ENCODE measurements at places on chromosomes 1 and 21.

- peak; percentile 95 for DNase-seq
These were observed 85.6 kb downstream of the STUM start for GRCh38 chr1:226634166-226634588.

- no peak for DNase-seq
These were observed 7.9 kb upstream of the C1orf52 start for GRCh38 chr1:85267313-85267712.

GRCh38 chr1:4655674-4656532, 1.5 kb downstream of the AJAP1 start:
- peak; percentile 96 for DNase-seq

- DNase-seq: no peak
These were observed 667 bp downstream of the HHIPL2 start for GRCh38 chr1:222547260-222547614.

GRCh38 chr1:171715813-171716251, 26.0 kb downstream of the VAMP4 start:
- no peak for DNase-seq

- peak; percentile 27 for DNase-seq
These were observed 618.3 kb downstream of the SMYD3 start for GRCh38 chr1:245888809-245889208.

DNA sequence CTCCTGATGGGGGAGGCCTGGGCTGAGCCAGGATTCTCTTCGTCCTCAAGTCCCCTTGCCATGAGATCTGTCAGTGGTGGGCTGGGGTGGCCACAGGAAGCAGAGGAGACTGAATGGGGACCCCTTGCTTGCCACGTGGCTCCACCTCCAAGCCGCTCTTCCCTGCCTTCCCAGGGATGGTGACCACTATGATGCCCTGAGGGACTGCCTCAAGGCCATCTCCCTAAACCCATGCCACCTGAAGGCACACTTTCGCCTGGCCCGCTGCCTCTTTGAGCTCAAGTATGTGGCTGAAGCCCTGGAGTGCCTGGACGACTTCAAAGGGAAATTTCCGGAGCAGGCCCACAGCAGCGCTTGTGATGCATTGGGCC, 20.9 kb upstream of the TMEM222 start:
- DNase-seq: no peak

- no peak for DNase-seq
These were observed 638.0 kb downstream of the KCNT2 start for GRCh38 chr1:195970209-195970608.

DNA sequence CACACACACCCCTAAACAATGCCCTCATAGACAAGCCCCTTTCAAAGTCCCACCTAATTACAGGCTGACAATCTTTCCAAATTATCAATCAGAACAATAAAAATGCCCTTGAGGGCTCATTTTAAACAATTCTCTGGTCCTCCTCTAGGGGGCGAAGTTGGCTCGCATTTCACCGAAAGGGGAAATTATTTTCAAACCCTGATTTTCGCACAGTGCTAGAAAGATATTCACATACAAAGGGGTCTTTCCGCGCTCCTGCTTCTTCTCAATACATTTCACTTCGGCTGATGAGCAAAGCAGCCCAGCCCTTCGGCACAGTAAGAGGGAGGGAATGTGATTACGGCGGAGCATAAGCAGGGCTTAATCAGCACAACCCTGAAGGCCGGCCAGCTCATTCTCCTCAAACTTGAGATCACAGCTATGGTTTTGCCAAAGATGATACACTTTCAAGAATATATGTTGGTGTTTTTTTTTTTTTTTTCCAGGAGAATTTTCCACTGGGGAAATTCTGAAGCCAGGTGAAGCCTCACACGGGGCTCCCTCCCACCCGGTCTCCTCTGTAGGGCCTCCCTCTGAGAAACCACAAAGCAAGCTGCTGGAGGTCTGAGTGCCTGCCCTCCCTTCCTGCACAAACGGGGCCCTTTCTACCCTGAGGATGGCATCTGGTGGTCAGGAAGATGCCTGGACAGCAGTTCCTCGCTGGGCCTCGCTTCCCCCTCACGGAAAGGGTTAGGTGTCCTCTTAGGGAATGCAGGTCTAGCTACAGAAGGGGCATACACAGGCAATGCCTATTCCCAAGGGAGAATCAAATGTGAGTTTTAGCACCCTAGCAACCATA, 66.9 kb downstream of the GNG12 start:
- peak; percentile 79 for DNase-seq

DNA sequence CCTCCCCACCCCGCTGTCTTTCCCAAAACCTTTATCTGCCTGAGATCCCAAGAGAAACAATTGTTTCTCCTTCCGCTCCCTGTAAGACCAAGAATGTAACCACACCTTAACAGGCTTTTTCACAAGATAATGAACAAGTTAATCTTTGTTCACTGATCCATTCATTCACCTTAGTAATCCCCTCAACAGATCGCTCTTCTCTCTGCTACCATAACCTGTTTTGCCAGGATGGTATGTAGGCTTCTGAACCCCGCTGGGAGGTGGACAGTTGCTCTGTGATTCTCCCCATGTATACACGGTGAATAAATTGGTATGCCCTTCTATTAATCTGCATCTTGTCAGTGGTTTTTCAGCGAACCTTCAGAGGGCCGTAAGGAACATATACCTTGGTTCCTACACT, 18.7 kb upstream of the RGSL1 start:
- DNase-seq: no peak

DNA sequence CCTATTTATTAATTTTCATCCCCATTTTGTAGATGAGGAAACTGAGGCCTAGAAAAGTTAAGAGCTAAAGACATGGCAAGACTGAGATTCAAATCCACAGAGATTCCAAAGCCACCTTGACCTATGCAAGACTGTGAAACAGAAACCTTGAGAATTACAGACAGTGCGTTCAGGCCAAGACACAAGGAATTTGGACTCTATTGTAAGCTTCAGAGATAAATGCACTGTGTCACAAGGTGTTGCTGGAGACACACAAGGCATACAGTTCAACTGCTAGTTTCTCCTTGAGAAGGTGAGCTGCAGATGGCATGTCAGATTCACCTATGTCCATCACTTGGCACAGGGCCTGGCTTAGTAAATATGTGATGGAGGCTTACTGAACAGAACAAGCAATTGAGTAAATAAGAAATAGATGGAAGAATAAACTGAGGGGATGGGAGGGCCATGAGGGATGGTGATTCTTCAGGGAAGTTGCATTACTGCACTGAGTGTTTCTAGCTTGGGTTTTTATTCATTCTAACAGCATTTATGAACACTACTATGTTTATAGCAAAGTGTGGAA, 215.0 kb downstream of the DAB1 start:
- DNase-seq: no peak

Measured in osteoblast (primary cell).